Stimulated activated CD8-positive, alpha-beta memory T cell treated with anti-CD3 and anti-CD28 coated beads, Interleukin-7, amount 100 ng/mL, for 1 hour (primary cell): ENCODE measurements at places on chromosomes 3 and 15.

DNA sequence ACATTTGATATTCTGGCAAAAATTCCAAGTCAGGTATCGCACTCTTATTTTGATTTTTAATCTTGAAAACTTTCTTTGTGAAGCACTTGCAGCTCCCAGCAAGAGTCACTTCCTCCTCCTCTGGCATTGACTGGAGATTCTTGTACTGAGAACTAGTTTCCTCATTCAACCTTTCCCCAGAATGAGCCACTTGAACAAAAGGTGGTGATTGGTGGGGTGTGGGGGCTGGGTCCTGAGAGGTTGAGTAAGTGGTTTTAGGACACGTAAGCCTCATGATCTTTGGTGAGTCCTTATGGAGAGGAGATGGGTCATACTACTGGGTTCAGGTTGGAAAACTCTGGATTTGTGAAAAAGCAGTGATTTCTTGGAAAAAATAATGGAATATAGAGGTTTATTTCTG is 32.3 kb upstream of the ONECUT1 start:
- DNase-seq: no peak

DNA sequence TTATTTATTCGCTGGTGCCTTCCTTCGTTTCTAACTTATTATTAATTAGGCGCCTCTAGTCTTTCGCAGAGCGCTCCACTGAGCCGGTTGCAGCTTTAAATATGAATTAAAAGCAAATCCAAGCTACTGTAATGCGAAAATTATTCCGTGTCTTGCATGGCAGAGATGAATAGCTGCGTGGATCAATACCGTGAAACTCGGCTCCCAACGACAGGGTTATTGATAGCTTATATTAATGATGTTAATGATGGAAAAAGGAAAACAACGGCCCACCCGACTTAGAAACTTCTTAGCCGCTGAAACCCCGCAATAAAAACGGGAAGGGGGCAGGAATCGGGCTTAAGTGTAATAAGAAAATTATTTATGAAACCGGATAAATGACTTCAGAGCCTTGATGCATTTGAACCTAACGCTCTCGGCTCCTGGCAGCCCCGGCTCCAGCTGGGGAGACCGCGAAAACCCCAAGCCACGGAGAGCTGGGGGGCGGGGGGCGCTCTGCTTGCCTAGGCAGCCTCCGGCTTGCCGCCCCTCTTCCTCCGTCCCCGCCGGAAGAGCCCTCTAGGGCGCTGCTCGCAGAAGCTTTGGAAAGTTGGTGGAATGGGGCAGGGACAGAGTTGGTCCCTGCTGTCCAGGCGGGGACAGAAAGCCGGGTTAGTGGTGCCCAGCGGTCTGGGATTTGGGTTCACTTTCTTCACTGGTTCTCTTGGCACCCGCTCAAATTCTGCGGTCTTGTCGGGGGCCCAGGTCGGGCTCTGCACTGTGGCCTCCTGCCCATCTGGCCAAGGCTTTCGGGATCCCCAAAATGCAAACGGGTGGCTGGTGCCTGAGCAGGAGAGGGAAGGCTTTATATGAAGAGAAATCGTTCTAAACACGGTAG is 7.7 kb upstream of the ONECUT1 start:
- DNase-seq: no peak

GRCh38 chr15:52093539-52094510 is 18.8 kb downstream of the BCL2L10 start:
- no peak for DNase-seq

GRCh38 chr3:187858041-187858440 is 112.8 kb upstream of the BCL6 start:
- no peak for DNase-seq

- DNase-seq: no peak
Measured at GRCh38 chr3:27696906-27697305, 25.2 kb downstream of the EOMES start.

- no peak for DNase-seq
Measured at GRCh38 chr15:51234176-51234927, 104.0 kb downstream of the CYP19A1 start.

DNA sequence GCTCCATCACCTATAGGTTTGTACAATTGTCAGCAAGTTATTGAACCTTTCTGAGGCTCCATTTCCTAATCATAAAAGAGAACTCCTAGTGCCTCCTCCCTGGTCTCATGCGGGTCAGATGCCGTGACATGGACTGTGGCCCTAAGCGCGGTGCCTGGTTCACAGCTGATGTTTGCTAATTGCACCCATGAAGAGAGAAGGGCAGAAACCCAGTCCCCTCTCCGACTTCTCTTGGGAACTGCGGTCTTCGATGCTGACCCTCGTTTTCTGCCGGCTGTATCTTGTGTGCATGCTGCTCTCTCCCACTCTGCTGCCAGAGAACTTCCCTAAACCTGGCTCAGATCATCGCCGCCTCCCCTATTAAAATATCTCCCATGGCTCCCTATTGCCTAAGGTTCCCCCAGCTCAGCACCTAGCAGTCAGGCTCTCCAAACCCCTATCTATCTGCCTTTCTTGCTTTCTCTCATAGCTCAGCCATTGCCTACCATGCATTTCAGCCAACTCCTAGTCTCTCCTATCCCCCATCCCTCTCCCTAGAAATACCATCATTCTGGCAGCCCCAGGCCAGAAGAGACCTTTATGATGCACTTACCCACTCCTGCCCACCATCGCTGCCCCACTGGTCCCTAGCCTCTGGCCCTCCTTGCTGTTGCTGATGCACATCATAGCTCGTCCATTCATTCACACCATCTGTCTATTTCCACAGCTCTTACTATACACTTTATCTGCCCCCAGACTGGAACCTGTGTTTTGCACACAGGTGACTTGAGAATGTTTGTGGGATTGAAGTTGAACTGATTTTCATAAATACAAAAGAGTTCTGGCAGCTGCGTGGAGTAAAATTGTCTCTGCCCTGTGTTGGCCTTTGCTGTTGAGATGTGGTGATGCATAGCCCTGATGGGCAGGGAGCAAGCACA is 6.6 kb downstream of the ISG20 start:
- DNase-seq: no peak

- DNase-seq: no peak
Measured at GRCh38 chr3:154990543-154990942, 89.6 kb upstream of the MME start.

DNA sequence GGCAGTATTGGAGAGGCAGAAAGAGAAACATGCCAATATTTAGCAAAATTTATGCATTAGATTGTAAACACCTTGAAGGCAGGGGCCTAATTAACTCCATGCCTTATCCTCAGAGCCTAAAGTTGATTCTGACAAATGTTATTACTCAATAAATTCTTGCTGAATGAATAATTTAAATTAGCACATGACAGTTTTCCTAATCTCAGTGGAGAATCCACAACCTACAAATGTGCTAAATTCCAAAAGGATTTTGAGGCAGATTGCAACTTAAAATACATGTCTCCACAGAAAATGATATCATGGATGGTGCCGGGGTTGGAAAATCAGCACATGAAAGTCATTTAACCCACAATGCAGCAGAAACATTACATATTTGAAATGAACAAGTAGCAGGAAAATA is 41.1 kb upstream of the NANOGP8 start:
- DNase-seq: no peak

DNA sequence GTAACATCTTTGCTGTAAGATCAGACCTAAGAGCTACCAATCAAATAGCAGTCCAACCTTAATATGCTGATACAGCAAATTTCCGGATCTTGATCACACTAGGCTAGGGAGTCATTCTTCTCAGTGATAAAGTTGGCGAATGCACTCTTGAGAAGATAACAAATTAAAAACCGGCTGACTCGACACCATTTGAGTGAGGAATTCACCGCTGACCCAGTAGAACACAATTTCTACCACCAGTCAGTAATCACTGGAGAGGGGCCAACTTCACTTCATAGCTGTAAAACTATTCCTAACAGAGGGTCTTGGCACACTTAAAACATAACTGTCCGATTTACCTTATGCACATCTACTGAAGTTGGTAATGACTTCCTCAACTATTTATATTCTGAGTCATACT is 47.2 kb downstream of the MEIS2 start:
- no peak for DNase-seq

- no peak for DNase-seq
Measured at GRCh38 chr3:59990915-59991314, 941.1 kb upstream of the CFAP20DC start.

DNA sequence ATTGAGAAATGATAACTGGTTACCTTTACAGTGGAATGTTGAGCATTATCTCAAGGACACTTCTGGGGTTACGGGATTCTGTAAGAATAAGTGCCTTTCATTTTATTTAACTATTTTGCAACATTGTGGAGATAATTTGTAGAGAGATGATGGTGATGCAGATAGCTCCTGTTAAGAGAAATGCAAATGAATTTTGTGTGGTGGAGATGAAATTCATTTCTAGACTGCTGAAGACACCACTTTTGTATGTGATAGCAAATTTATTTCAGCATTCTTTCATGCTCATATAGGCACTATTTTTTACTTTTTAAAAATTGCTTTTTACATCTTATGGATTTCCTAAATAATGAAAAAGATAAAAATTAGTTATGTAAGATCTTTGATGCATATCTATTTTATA is 463.3 kb upstream of the CBLB start:
- no peak for DNase-seq

- DNase-seq: no peak
Measured at GRCh38 chr3:62554264-62554799, 181.0 kb upstream of the FEZF2 start.

- DNase-seq: no peak
Measured at GRCh38 chr3:7876741-7877297, 624.8 kb upstream of the LMCD1 start.

- DNase-seq: no peak
Measured at GRCh38 chr3:182413061-182413460, 380.2 kb upstream of the ATP11B start.
